Left colon (tissue), 2 donors: ENCODE measurements at places on chromosomes 4 and X. TPM values are rescaled to one million over a fixed set of nuclear protein-coding genes. Genes with fewer than 3 reads are reported as not detected.

- DNase-seq = no peak
Measured at GRCh38 chr4:143616771-143617170, 83.7 kb downstream of the FREM3 start.

The HGFAC gene
- not detected for total RNA-seq

GRCh38 chr4:41763729-41764128 lies 15.2 kb upstream of the PHOX2B start:
- no peak for DNase-seq

The BEX5 gene
- total RNA-seq = 2.1 TPM

The BRS3 gene
- total RNA-seq = not detected

The SOX3 gene
- not detected for total RNA-seq

The SPATA18 gene
- total RNA-seq = 10.7 TPM

GRCh38 chrX:16855363-16856075 lies 14.6 kb downstream of the RBBP7 start:
- no peak for DNase-seq

GRCh38 chr4:162705130-162705803 lies 461.4 kb downstream of the NAF1 start:
- no peak for DNase-seq

The ZFP92 gene
- 0.50 TPM for total RNA-seq

DNA sequence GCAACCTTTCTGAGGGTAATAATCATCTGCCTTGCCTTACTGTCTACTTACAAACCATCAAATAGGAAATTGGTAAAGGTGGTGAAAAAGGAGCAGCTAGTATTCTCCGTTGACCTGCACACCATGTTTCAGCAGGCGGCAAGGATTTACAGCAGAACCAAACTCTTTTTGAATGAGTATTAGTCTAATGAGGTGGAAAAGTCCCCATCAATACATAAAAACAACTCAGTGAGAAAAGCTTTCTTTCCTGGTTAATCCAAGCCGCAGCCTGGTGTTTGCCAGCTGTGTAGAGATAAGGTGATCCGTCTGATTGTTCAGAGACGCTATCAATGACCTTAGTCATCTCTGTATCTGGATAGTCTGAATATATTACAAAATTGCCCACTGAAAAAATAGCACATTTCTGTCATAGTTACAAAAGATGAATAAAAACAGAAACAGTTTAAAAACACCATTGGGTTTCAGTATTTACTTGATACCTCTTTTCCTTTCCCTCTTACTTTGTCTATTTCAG lies 110.4 kb upstream of the TBC1D9 start:
- no peak for DNase-seq

DNA sequence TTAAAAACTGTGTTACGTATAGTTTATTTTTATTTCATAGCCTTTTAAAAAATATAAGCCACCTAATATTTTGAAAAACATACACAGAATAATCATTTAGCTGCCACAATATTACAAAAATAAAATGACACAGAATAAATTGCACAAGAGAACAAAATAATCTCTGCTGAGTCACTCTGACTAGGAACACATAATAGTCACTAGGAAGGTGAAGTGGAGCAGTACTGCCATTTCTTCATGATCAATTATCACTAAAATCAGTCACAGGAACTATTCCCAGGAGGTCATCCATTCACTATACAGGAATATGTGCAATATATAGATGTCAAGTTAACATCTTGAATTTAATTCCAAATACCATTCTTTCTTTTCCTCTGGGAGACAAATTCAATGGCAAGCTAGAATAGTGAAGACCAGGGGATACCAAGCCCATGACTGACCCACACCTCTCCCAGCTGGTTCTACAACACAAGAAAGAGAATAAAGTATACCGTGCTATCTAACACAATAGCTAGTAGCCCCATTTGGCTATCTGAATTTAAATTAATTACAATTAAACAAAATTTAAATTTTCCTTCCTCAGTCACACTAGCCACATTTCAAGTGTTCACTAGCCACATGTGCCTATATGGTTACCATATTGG lies 5.9 kb downstream of the SMIM43 start:
- no peak for DNase-seq

The F8A1 gene
- 31.9 TPM for total RNA-seq

DNA sequence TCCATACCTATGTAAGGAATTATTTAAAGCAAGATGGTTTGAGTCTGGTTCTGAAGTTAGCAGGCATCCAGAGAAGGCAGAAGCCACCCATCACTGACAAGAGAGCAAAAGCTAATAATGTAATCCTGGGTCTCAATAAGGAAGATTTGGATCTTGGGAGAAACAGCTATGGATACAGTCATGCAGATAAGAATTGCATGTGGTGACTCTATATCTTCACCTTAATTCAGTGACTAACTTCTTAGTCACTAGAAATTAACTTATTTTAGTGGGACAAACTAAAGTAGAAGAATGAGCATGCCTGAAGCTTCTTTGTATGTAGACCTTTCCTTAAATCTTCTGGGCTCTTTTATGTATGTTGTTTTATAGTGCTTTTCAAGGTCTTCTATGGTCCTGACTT lies 66.6 kb downstream of the ATP10D start:
- DNase-seq = no peak

DNA sequence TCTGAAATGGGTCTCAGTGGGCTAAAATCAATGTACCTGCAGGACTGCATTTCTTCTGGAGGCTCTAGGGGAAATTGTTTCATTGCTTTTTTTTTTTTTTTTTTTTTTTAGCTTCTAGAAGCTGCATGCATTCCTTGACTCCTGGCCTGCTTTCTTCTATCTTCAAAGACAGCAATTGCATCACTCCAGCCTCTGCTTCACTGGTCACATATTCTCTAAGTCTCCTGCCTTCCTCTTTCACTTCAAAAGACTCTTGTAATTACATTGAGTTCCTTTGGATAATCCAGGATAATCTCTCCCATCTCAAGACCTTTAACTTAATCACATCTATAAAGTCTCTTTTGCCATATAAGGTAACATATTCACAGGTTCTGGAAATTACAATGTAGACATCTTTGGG lies 11.3 kb upstream of the PCYT1B start:
- DNase-seq = no peak

GRCh38 chrX:135737366-135738071 lies 24.1 kb downstream of the CT45A1 start:
- no peak for DNase-seq

- DNase-seq = no peak
Measured at GRCh38 chrX:43631841-43632240, 24.3 kb upstream of the MAOA start.

DNA sequence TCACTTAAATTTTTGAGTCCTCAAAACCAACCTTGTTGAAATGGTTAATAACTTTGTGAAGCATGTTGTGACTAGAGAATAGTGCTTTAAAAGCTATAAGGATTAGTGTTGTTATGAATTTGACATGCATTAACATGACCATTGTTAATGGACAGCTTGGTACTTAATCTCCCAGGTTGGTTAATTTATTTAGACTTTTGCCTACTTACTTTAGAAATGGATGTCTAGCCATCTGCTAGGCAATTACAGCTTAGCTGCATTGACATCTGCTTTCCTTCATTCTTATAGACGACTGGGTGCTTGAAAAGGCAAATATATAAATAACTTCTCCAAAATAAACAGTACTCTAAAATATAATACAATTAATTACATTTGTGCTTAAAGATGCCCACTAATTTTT lies 368.0 kb downstream of the CCSER1 start:
- no peak for DNase-seq

The FGF5 gene
- not detected for total RNA-seq

The IGFBP7 gene
- 55.3 TPM for total RNA-seq

The DGAT2L6 gene
- not detected for total RNA-seq

GRCh38 chrX:67693928-67694327 lies 150.1 kb downstream of the AR start:
- DNase-seq = no peak

- DNase-seq = no peak
Measured at GRCh38 chr4:42709392-42710065, 52.6 kb upstream of the ATP8A1 start.

The PFKFB1 gene
- total RNA-seq = 0.31 TPM

- no peak for DNase-seq
Measured at GRCh38 chrX:1836683-1837082, 221.8 kb downstream of the ASMT start.

GRCh38 chr4:38365261-38365660 lies 298.7 kb upstream of the KLF3 start:
- no peak for DNase-seq

DNA sequence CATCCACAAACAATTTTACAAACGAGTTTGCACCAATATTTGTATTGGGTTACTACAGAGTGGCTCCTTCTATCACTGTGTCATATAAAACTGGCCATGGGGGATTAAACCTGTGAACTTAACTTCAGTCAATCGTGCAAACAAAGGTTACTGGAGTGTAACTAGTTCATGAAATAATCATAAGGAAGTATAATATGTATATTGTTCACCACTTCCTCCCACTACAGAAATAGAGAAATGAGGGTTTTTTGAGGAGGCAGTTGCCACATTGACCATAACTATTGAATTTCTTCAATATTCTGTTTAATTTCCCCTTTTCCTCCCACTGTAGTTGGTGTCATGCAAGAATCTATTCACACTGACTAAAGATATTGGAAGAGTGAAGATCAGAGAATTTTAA lies at the start of gene GPR82:
TSS of gene GPR82 (plus strand) at position 356 of the 400 bp plus-strand sequence. CDS start 2,846 bp downstream, outside the sequence.
- DNase-seq = no peak

GRCh38 chr4:43556262-43556661 lies 663.7 kb downstream of the GRXCR1 start:
- no peak for DNase-seq

The CSAG3 gene
- total RNA-seq = not detected

The NALF2 gene
- 0.70 TPM for total RNA-seq

DNA sequence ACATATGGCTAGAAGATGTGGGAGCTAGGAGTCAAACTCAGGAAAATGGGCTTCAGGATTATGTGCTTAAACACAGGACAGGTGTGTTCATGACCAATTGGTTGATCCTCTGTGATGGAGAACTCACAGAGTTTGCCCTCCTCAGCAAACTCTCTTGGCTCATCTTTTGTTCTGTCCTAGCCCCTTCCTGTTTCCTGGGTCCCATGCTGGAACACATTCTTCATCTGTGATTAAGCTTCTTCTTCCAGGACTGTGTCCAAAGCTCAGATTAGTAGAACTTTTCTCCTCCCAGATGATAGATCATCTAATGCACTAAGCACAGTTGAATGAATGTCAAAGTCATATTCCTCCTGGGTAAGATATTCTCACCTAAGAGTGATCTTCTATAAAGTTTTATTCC lies 38.8 kb upstream of the TCEANC start:
- DNase-seq = no peak

The MAOB gene
- total RNA-seq = 12.3 TPM

GRCh38 chr4:87500092-87500462 lies 29.1 kb downstream of the SPARCL1 start:
- DNase-seq = no peak
